ENCODE measurements at places on chromosomes 7 and 10. TPM values are rescaled to one million over a fixed set of nuclear protein-coding genes. Genes with fewer than 3 reads are reported as not detected.

- no peak for DNase-seq
Measured at GRCh38 chr7:109213081-109213480, 643.4 kb downstream of the DNAJB9 start.

GRCh38 chr7:159112136-159113011, 32.3 kb downstream of the VIPR2 start:
- no peak for DNase-seq

DNA sequence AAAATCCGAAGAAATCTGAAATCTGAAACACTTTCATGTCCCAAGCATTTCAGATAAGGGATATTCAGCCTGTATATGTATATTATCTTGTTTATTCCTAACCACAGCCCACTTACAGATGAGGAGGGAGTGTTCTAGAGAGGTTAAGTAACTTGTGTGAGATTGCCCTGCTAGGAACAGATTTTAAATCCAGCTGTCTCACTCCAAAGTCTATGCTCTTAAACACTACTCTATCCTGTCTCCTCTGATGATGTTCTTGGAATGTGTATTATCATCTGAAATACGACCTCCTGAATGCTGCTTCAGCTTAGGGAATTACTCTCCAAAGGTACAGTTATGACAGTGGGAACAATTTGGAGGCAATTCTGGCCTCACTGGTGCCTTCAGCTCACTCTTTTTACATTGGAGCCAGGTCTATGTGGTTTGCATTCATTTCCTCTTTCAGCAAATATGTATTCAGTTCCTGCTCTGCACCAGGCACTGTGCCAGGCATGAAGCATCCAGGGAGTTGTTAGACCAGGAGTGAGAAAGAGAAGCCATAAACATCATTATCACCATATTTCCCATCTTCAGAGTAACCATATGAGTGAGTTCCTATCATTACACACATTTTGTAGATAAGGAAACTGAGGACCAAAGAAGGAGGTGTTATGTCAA, 70.2 kb downstream of the NOC3L start:
- peak; percentile 52 for DNase-seq

DNA sequence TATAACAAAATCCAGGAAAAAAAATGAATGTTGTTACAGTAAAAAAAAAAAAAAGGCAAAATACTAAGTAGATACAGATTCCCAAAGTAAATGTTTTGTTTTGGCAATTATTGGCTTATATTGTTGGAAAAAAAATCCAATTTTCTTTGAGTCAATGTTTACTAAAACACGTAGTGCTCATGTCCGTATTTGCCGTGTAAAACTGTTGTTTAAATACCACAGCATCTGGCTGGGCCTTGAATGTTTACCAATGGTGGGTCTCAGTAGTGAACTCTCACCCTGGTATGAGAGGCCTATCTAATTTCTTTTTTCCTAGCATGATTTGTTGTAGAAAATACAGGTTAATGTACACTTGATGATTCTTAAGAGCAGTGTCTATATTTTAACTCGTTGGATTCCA, 41.4 kb upstream of the SLC26A5 start:
- DNase-seq, result no peak

- no peak for DNase-seq
Measured at GRCh38 chr7:115940460-115941060, 90.0 kb downstream of the TFEC start.

GRCh38 chr10:91689731-91690168, 56.9 kb upstream of the PPP1R3C start:
- no peak for DNase-seq

- no peak for DNase-seq
Measured at GRCh38 chr7:101912716-101913110, 95.3 kb downstream of the CUX1 start.

- no peak for DNase-seq
Measured at GRCh38 chr10:7206412-7207100, 204.3 kb downstream of the SFMBT2 start.

- DNase-seq, result no peak
Measured at GRCh38 chr7:73727952-73728351, 8.5 kb upstream of the STX1A start.

GRCh38 chr7:155322530-155322929, 24.9 kb downstream of the INSIG1 start:
- DNase-seq, result no peak

- DNase-seq, result no peak
Measured at GRCh38 chr7:14894826-14895225, 7.7 kb downstream of the DGKB start.

DNA sequence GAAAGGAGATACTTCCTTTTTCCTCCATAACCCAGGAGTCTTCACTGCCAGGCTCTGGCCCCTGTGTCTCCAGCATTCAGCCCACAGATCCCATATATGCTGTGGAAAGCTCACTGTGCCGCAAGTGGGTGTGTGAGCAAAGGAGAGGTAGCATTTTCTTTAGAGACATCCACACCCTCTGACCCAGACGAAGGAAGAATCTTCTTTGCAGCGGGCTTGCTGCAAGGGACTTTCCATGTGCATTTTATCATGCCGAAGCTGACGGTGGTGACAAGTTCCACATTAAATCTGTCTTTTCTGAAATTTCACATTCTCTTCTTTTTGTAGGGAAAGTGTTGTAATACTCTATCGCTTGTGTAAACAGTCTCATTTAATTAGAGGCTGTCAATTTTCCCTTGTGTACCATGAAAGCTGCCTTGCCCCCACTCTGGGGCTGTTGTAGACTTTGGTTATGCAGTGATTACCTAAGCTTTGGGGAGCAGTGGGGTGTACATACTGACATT, 409.5 kb downstream of the SUGCT start:
- DNase-seq, result no peak

- no peak for DNase-seq
Measured at GRCh38 chr10:63976538-63976937, 455.3 kb downstream of the REEP3 start.

GRCh38 chr7:100477871-100478267, 1.1 kb downstream of the TSC22D4 start:
- no peak for DNase-seq

DNA sequence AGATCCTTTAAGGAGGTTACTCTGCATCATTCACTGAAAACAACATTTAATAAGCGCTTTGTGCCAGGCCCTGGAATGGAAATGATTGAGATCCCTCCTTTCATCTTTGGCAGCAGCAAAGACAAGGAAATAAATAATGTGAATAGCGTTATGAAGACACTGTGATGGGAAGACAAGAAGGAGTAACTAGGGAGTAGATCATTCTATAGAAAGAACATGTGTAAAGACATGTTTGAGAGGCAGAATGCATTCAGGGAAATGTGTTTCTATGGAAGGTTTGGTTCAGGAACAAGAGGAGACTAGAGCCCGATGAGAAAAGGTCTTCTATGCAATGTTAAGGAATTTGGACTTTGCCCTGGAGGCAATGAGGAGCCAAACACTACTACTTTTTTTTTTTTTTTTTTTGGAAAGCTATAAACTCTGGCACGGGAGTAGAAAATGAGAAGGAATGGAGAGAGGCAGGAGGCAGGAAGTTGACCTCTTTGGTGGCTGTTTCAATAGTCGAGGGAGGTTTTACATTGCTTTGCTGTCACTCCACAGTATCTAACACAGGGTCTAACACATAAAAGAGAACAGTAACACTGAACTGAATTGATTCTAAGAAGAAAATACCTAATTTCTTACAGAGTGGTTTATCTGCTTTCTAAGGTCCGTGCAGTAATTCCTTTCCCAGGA, 44.9 kb downstream of the SMURF1 start:
- DNase-seq, result no peak

DNA sequence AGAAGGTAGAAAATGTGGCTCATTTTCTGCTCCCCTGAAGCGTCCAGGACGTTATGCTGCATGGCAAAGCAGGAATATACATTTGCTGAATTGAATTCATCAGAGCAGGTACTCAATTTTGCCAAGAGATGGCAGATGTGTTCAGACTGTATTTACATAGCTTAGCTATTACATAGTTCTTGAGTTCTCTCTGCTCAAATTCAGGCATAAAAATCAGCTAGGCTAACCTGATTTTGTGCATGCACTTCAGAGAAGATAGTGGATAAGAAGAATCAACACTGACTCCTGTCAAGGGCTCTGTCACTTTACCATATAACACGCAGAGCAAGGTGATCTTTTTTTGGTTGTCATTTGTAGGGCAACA, 209.2 kb upstream of the FAM3C start:
- DNase-seq, result no peak

DNA sequence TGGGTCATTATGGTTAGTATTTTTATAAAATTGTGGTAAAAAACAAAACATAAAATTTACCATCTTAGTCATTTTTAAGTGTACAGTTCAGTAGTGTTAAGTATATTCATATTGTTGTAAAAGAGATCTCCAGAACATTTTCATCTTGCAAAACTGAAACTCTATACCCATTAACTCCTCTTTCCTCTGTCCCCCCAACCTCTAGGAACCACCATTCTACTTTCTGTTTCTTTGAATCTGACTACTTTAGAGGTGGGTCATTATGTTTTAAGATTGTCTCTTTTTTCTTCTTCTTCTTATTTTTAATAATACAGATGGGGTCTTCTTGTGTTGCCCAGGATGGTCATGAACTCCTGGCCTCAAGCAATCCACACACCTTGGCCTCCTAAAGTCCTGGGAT, 84.1 kb downstream of the DOCK4 start:
- no peak for DNase-seq

- no peak for DNase-seq
Measured at GRCh38 chr7:87129332-87129731, 22.9 kb upstream of the DMTF1 start.

- no peak for DNase-seq
Measured at GRCh38 chr10:70899096-70899495, 10.7 kb upstream of the PCBD1 start.

DNA sequence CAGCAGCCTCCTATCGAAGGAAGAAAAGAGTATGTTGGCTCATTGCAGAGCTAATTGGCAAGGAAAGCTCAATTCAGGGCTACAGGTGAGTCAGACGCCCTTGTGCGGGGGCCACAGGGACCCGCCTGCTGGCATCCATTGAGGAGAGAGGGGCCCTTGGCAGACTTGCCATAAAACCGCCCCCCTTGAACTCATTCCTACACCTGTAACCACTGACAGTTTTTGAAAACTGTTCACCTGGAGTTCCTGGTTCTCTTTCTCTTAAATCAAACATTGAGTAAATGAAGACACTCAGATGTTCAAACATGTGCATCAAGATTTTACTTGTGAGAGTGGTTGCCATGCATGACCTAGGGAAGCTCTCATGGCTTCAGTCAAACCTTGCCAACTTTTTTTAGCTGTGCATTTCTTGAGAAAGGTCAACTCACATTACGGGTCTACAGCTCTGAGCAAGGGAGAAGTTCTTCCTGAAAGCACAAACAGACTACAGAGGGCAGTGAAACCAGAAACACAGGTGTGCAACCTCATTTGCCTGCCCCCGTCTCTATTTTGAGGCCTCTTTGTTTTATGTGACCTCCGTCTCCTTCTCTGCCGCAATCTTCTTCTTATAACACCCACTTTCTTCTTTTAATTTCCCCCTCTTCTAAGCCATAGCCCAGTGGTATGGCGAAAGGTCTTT, 87.8 kb downstream of the TBXAS1 start:
- DNase-seq, result no peak

GRCh38 chr10:13417459-13418126, 69.5 kb upstream of the SEPHS1 start:
- DNase-seq, result no peak

GRCh38 chr10:92839191-92840085, 8.9 kb upstream of the EXOC6 start:
- DNase-seq, result no peak

DNA sequence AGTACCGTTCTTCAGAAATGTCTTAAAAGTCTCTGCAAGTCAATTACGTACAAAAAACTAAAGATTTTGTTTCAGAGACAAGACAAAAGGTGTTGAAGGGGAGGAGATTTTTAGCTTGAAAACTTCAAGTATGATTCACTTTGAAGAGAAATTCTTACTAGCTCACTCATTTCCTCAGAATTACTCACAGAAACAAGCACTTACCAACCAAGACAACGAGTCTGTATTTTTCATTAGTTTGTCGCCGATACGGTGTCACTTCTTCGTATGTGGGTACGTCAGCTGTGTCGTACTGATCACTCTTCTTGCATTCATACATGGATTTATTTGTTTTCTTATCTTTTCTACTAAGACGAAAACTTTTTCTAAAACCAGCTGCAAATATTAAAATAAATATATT, 90.6 kb upstream of the ODAD2 start:
- no peak for DNase-seq

Gene CFAP70
- 2.2 TPM for total RNA-seq

Gene PTPRE
- total RNA-seq, result 15.9 TPM

Gene ZNF655
- total RNA-seq, result 127 TPM

Gene MBL2
- total RNA-seq, result not detected

Gene STEAP1B
- total RNA-seq, result 3.2 TPM

Gene TAC1
- total RNA-seq, result 1.7 TPM

Gene KLF14
- total RNA-seq, result 0.32 TPM

Gene SUN3
- total RNA-seq, result not detected

Gene FKBP6
- not detected for total RNA-seq

Gene JAKMIP3
- 0.37 TPM for total RNA-seq

Gene NT5C3A
- total RNA-seq, result 61.4 TPM

Gene CALML5
- total RNA-seq, result not detected

Gene KAT6B
- 127 TPM for total RNA-seq
